ENCODE measurements at places on chromosomes 16 and 17.

DNA sequence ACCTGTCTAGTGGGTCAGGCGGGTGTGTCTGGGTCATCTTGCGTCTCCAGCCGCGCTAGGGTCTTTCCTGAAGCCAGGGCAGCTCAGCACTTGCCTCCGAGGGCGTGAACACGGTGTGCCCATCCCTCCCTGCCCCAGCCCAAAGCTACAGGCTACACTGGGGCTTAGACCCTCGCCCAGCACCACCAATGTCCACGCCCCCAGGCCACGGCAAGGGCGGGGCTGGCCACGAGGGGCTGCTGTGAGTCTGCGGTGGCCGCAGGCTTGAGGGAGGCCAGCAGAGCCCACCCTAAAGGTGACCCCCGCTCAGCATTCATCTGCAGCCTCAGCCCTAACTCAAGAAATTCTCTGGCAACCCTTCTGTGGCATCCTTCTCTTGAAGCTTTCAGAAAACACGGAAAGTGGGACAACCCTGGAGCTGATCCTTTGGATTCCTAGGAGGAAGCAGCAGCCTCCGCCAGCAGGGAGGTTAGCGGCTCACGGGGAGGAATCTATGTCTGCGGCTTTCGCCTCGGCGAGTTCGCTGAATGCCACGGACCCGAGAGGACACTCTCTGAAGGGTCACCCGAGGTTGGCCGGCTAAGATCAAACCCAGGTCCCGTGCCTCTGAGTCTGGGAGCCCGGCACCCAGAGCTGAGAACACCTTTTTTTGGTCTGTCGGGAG is 41.7 kb downstream of the TIMM22 start:
- no peak for DNase-seq

DNA sequence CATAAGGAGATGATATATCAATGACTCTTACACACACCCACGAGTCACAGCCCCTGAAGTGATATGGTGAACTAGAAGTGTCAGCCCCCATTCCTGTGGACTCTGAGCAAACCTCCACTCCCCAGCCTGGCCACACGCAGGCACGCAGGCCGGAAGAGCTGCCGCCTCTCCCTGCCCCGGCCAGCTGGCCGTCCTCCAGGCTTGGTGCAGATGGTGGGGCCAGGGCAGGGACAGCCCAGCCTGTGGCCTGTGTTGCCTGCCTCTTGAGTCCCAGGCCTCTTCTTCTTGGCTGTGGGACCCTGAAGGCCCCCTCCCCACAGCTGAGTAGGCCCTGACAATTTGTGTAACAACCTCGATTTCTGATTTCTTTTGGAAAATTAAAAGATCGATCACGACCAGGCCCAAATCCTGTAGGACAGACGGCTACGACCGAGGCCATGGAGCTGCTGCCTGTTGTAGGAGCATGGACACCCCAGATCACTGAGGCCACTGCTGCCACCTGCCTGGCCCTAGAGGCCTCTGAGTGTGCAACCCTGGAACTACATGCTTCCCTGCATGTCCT is 10.0 kb upstream of the MPRIP start:
- peak; percentile 71 for DNase-seq

DNA sequence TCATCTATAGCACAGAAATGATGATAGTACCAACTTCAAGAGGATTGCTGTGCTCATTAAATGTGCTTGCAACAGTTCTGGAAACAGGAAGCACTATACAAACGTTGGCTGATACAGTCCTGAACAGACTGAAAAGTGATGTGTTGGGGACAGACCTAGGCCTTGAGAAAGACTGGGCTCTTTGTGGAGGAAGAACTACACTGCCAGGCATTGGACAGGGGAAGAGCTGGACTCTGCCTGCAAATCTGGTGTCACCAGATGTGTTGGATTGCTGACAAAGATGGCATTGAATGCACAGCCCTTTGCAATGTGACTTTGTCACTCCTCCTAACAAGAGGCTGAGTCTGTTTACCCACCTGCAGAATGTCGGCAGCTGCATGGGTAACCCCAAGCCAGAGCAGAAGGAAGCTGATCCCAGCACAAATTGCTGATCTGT is 12.4 kb upstream of the ST6GALNAC2 start:
- no peak for DNase-seq

GRCh38 chr17:34723875-34724274 is 144.5 kb downstream of the TMEM132E start:
- DNase-seq, result no peak

DNA sequence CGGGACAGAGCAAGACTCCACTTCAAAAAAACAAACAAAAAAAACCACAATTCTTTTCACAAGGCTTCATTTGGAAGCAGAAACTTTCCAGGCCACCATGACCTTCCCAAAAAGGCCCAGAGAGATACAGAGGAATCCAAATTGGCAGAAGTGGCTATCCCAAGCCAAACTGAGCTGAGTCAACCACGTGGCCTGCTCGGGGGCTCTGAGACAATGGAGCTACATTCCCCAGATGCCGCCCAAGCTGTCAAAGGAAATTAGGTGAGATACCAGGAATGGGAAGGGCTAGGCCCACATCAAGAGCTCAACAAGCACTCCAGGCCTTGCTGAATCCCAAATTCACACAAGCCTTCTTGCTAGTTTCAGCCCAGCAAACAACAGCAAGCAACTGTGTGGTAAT is 5.7 kb upstream of the EXOSC6 start:
- no peak for DNase-seq

GRCh38 chr17:31431852-31432658 is 40.6 kb downstream of the RAB11FIP4 start:
- DNase-seq, result no peak

- peak; percentile 80 for DNase-seq
Measured at GRCh38 chr17:69466905-69467667, 52.6 kb downstream of the MAP2K6 start.

DNA sequence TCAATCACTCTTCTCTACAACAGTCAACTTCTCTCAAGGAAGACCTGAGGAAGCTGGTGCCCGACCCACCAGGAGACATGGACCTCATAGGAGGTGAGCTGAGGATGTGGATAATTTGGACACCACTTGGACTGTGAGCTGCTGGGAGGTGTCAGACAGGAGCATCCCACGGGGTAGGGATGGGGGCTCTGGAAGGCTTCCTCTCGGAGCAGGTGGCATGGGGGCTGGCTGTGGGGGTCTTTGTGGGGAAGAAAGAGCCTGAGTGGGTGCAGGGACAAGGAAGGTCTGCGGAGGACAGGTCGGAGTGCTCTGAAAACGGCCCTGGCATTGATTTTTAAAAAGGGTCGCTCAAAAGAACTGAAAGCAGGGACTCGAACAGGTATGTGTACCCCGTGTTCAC is 64.0 kb downstream of the TBC1D16 start:
- DNase-seq, result no peak

DNA sequence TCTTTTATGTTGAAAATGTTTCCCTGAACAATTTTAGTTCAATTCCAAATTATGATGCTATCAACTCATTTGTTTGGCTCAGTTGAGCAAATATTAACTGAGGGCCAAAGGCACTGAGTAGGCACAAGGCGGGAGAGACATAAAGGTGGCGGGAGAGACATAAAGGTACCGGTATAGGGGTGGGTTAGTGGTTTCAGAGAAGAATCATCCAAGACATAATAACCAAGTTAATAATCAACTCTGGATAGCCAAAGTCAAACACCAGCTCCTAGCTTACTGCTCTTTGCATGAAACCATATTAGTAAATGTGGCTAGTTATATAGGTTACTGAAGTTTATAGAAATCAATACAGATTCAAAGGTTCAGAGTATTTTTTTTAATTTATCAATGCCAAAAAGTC is 91.7 kb downstream of the RPGRIP1L start:
- no peak for DNase-seq

DNA sequence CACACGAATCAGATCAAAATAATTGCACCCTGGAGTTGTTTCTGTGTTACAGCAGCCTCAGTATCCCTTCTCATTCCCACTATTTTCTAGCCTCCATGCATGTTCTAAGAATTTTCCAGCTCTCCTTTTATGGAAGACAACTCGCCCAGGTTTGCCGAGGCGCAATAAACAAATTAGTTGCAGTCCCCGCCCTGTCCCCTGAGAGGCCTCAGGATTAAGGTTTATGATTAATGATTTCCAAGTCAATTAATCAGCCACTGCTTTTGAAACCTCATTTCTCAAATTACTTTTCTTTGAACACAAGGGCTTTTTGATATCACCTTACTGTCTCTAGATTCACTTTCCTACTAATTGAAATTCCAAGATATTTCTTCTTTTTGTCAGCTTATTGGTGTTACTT is 138.3 kb upstream of the HSBP1 start:
- no peak for DNase-seq

DNA sequence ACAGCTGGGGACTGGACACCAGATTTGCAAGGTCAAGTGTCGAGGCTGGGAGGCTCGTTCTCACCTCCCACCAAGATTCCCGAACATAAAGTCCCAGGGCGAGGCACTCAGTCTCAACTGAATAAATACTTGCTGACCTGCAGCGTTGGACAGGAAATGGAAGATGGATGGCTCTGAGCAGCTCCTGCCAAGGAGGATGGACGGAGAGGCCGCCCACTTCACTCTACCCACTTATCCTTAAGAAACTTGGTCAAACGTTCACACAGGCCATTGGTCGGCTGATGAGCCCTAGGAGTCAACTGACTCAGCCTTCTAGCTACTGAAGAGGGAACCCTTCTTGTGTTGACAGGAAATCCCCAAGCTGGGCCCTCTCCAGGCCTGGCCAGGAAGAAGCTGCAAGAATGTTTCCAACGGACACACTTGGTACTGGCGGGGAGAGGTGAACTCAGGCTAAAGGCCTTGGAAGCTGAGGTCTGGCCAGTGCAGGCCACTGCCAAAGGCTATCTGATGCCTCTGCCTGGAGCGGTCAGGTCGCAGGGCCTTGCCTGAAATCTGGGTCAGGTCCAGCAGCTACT is 50.0 kb downstream of the VAC14 start:
- DNase-seq, result peak; percentile 55

GRCh38 chr17:3667366-3668278 is 756 bp downstream of the TAX1BP3 start:
- DNase-seq, result peak; percentile 94

DNA sequence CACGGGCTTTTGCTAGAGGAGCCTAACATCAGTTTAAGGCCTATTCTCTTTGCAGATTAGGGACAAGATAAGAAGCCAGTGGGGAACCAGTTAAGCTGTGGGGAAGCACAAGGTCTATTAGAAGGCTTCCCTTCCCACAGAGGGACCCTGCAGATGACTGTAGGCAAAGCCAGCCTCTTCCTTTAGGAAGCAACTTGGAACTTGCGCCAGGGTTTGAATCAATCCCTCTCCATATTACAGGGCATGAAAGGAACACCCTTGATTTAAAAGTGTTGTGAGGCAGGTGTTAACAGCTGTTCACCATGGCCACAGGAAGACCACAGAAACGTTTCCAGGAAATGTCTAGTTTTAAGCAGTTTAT is 77.3 kb downstream of the RPTOR start:
- DNase-seq, result no peak

DNA sequence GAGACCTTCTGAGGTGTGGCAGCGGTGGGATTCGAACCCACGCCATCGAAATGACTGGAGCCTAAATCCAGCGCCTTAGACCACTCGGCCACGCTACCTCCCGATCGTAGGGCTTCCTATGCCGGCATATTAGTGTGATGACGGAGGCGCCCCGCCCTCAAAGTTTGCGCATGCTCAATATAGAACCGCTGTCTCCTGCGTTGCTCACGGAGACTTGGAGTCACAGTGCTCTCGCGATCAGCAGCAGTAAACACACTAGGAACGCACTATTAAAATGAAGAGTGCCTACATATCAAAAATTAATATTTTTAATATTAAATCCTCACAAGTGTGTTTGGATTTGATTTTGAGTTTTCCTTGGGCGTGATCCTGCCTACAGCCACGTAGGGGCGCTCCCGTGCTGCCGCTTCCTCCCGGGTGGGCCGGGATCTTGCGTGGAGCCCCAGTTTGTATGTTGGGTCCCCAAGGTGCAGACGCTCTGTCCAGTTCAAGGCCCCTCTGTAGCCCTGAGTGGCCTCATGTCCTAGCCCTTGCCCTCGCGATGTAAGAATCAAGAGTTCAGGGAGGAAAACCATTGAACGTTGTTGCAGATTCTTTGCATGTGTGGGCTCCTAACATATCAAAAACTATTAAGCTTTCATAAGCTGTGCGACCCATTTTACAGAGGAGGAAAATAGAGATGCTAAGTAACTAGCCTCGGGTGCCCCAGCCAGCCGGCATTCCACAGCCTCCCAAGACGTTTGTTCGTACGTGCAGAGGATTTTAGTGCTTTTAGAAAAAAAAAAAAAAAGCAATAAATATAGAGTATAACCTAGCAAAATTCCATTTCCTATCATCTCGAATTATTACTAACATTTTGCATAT is 10.2 kb upstream of the EEF2K start:
- DNase-seq, result peak; percentile 88

DNA sequence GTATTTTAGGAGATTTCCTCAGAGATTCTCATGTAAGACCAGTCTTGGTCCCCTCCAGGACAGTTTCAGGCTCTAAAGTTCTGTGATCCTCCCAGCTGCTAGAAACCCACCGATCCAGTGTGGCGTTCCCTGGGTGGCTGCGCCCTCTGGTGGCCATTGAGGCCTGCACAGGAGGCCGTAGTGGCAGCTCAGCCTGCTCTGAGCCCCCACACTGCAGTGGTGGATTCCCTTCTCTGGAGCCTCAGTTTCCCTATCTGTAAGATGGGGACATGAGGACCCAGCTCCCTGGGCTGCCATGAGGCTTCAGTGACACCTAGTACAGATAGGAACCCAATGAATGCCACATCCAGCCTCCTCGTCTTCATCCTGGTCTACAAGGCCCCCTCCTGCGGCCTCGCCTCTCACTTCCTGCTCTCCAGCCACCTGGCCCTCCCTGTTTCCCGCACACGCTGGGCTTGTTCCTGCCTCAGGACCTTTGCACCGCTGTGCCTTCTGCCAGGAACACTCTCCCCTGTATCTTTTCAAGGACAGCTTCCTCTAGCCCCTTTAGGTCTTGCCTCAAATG is 16.5 kb downstream of the CCDC102A start:
- DNase-seq, result peak; percentile 55

DNA sequence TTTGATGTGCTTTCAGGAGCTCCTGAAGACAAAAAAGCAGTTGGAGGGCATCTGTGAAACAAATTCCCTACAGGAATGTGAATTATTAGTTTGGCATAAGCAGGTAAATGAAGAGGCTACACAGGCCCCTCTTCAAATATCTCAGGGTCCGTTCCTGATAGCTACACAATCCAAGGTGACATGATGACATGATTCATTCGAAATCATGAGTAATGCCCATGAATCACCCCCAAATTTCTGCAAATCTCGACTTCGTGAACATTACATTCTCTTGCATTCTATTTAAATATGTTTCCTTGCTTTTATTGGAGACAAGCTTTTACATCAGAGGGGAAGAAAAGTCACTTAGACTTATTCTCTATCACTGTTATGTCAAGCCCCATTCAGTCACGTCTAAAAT is 22.3 kb downstream of the GAN start:
- DNase-seq, result no peak

GRCh38 chr17:54544249-54544648 is 356.4 kb upstream of the TOM1L1 start:
- DNase-seq, result no peak

GRCh38 chr17:4678448-4679026 is 25.4 kb downstream of the PELP1 start:
- peak; percentile 75 for DNase-seq
